Cortex of kidney (tissue), 1 donor: ENCODE measurements at places on chromosomes 4 and X.

DNA sequence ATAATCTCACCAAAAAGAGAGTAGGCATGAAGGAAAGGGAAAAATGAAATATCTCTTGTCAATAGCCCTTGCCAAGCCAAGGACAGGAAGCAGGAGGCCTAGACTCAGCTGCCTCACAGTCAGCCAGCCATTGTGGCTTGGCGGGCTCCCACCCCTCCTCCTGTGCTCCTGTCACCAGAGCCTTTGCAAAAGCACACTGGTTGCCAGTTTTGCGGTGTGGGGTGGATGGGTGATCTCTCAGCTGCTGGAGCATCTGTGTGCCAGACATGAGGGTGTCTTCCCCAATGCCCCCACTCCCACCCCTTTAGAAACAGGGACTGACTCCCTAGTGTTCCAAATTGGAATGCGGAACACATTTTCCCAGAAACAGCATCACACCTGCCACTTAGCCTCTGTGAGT, 26.1 kb downstream of the ARHGEF6 start:
- DNase-seq = no peak

DNA sequence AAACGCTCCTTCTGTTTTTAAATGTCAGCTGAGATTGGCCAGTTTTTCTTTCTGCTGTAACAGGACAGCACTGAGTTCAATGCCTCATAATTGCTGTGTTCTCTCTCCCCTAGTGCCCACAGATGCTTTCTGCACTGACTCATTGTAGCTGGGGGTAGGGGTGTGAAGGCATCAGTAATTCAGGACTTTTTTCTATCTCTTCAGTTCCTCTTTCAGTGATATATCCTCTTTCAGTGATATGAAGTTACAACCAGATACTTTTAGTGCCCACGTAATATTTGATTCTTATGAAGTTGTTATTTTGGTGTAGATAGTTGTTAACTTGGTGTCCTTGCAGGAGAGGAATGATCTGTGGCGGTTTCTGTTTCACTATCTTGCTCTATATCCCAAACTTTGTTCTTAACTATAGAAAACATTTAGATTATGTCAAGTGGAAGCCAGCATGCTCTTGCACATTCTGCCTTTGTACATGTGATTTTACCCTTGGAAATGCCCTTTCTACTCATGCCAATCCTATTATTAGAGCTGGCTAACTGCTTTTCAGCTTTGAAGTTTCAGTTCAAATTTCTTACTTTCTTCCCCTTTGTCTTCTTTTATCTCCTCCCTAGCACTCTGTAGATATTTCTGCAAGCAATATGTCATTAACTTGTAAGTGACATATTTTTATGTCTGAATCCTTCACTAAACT, 1258.4 kb downstream of the FAM133A start:
- no peak for DNase-seq

- no peak for DNase-seq
These were observed 61.7 kb downstream of the SLIT2 start for GRCh38 chr4:20313237-20314030.

DNA sequence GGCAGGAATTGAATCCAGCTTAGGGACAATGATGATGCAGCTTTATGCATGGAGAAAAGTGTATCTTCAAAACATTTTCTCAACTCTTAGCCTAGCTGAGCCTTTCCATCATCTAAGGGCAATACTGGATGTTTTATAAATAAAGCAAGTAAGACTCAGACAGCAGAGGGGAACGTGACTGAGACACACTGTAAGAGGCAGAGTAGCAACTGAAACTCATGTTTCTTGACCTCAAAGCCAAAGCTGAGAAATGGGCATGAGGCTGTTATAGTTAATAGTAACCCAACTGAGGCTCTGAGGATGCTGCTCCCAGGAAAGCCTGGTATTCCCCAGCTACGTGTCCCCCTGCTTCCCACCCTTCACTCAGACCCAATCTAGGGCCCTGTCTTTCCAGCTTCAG, 44.6 kb downstream of the ARHGEF9 start:
- no peak for DNase-seq

GRCh38 chrX:103864886-103865534, 33.0 kb upstream of the RAB9B start:
- no peak for DNase-seq

DNA sequence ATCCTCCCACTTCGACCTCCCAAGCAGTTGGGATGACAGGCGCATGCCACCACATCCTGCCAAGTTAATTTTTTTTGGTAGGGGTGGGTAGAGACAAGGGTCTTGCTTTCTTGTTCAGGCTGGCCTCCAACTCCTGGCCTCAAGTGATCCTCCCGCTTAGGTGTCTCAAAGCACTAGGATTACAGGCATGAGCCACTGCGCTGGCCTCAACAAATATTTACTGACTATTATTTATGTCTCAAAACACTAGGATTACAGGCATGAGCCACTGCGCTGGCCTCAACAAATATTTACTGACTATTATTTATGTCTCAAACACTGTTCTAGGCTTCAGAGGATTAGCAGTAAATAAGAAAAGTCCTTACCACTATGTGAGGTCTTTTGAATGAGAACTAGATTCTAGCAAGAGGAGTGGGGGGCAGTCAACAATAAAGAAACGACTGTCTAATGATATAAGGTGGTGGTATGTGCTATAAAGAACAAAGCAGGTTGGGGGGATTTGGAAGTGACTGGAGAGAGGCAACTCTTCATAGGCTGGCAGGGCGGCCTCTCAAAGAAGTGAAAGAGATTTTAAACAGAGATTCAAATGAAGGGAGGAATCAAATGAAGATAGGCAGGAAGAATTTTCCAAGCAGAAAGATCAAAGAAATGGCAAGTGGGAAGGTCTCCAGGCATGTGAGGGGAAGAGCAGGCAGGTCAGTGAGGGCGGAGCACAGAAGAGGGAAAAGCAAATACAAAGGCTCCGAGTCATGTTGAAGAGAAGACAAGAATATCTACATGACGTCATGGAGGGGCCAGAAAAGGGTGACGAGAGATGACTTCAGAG, 12.7 kb upstream of the ACSL1 start:
- DNase-seq = no peak

DNA sequence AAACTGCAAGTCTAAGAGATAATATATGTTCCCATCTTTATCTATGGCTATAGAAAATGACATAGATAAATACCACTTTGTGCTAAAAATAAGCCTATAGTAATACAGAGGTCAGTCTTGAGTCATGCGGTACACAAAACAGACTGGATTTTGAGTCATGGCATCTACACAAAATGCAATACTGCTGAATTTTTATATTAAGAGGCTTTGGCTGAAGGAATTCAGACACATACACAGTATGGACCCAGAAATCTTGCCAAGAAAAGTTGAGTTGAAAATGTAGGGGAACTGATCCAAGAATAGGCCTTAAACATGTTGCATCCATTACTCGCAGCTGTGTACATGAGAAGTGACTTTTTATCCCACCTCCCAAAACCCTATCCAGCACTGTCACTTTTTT, 184.4 kb downstream of the TENM3 start:
- DNase-seq = no peak

- no peak for DNase-seq
These were observed 12.8 kb downstream of the CYP4V2 start for GRCh38 chr4:186204103-186204559.

GRCh38 chr4:180052629-180053028, 2190.6 kb upstream of the TENM3 start:
- DNase-seq = no peak

DNA sequence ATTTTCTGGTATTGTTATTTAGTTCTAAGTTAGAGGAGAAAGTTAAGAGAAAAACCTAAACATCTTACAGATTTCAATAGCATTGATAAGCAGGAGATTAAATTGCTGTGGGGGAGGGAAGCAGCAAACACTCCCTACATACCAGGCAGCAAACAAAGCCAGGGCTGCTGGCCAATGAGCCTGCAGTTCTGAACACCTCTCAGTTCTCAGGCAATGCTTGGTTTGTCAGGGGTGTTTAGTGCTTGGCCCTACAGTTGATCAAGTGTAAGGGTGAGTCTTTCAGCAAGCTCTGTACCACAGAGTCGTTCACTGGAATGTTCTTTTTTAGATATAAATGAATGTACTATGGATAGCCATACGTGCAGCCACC, 38.6 kb downstream of the EGFL6 start:
- no peak for DNase-seq

- no peak for DNase-seq
These were observed 34.5 kb upstream of the PPM1K start for GRCh38 chr4:88318751-88319350.

- DNase-seq = no peak
These were observed 121.2 kb upstream of the NAP1L5 start for GRCh38 chr4:88818631-88819470.

DNA sequence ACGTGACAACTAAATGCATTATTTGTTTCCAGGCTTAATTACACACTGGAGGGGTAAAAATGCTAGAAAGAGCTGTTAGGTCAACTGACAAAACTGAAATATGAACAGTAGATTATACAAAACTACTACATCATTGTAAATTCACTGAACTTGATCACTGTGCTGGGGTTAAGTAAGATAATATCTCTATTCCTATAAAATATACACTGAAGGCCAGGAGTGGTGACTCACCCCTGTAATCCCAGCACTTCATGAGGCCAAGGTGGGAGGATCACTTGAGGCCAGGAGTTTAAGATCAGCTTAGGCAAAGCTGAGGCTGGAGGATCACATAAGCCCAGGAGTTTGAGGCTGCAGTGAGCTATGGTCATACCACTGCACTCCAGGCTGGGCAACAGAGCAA, 31.8 kb upstream of the NKX6-1 start:
- no peak for DNase-seq

DNA sequence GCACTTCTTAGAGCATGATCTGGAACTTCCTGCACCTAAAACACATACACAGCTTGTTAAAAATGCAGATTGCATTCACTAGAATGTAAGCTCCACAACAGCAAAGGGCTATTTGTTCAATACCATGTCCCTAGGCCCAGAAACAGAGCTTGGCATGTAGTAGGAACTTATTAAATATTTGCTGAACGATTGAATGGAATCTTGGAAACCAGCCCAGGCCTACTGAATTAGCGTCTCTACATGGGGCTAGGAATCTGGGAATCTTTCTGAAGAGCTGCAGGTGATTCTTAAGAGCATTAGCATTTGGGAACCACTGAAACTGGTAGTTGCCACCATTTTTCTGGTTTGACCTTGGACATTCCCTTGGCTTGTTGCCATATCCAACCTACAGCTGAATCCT, 234.1 kb downstream of the STIM2 start:
- DNase-seq = no peak

DNA sequence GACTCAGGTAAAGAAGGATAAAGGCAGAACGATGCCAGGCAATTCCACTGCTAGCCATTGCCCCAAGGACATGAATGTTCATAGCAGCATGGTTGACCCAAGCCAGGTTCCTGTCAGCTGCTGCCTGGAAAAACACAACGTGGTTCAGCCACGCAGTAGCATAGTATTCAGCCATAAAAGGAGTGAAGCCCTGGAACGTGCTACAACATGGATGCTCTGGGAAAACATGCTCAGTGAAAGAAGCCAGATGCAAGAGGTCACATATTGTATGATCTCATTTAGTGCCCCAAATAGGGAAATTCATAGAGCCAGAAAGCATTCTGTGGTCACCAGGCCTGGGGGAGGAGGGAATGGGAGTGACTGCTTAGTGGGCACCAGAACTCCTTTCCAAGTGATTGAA, 129.8 kb downstream of the GPR143 start:
- DNase-seq = no peak

GRCh38 chr4:170497112-170497511, 407.4 kb upstream of the AADAT start:
- no peak for DNase-seq

- DNase-seq = no peak
These were observed 91.7 kb upstream of the KDR start for GRCh38 chr4:55216863-55217635.

- no peak for DNase-seq
These were observed 7.9 kb downstream of the PLK4 start for GRCh38 chr4:127888559-127888958.
